ENCODE measurements at places on chromosomes 16 and 17.
A peak's percentile ranks its signal among the peaks of the same experiment; 100 is the strongest.

DNA sequence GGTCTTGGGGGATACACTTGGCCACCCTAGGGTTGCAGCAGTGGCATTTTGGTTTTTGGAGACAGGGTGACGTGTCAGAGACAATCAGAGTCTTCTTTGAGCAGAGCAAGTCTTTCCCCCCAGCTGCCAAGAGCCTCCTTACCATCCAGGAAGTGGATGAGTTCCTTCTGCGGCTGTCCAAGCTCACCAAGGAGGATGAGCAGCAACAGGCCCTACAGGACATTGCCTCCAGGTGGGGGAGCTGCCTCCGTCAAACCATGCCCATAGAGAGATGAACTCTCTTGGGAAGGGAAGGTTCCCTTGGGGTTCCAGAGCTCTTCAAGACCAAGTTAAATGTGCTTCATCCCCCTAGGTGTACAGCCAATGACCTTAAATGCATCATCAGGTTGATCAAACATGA lies 11.3 kb downstream of the LIG3 start:
- no peak for DNase-seq

GRCh38 chr16:89314357-89314756 lies 96.9 kb downstream of the ZNF778 start:
- peak; percentile 44 for DNase-seq

DNA sequence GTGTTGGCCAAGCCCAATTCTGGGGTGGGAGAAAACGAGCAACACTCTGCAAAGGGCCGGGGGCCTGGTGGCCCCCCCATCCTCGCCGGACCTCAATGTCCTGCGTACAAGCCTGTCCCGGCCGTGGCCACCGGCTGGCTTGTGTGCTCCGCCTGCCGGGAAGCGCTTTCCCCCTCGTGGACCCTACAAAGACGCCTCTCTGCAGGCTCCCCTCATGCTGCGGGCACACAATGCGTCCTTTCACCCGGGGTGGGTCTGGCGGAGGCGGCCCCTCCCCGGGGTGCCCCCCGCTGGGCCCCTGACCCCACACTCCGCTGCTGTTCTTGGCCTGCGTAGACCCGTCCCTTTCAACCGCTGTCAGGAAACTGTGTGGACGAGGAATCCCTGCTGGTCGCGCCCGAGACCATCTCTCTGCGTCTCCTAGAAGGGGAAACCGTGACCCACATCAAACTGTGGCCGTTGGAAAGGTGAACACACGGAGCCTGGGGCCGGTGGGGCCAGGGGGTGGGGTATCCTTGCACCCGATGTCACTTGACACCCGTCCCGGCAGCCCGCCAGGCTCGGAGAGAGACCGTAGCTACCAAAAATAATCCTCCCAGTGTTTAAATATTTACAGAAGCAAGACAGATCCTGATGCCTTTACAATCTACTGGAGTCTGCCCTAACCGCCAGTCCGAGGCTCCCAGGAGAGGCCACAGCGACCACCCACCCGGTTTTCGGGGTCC lies 43.6 kb downstream of the TBC1D16 start:
- peak; percentile 15 for DNase-seq

DNA sequence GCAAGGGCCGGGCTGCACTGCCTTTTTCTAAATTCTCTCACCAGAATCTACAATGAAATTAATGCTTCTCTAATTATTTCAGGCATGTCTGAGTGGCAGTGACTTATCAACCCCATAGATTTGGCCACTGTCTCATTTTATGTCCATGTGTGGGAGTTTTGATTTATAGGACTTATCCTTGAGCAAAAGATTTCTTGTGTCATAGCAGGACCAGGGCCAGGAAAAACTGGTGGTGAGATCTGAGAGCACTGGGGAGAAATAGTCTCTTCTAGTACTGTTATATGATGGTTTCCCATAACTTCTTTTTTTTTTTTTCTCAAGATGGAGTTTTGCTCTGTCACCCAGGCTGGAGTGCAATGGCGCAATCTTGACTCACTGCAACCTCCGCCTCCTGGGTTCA lies 1.5 kb upstream of the KRT23 start:
- no peak for DNase-seq

DNA sequence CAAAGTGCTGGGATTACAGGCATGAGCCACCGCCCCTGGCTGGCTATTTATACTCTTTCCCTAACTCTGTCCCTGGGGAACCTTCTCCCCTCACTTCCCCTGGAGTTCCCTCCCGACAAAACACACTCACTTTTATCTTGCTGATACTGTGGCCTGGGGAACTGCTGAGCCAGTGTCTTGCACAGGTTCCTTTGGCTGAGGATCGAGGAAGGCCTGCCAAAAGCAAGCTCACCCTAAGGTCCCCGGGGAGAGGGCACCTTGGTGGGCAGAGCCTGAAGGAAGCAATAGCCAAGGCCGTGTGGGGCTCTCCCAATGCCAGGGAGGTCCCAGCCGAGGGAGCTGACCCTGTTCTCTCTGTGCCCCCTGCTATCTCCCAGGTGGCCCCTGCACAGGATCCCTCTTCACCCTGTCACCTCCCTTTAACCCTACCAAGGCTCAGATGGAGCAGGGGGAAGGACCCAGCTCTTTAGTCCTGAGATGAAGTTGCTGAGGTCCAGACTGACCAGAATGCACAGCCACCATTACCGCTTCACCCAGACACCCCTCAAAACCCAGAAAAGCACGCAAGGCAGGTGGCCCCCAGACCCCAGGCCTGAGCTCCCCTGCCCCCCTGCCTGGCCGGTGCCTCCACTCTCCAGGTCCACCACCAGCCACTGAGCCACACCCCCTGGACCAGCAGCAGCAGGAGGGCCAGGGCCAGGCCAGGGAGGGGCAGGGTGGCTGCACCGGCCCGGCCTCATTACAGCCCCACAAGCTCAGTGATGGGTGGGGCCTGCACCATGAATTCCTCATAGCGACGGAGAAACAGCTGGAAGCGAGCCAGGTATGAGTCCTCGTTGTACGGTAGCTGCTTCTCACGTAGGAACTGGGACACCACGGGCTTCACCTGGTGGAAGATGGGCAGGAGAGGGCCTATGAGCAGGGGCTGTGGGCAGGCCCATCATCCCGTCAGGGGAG lies 5.1 kb upstream of the FDXR start:
- DNase-seq: no peak

GRCh38 chr17:35460354-35460851 lies 11.8 kb upstream of the SLFN13 start:
- DNase-seq: peak; percentile 39

DNA sequence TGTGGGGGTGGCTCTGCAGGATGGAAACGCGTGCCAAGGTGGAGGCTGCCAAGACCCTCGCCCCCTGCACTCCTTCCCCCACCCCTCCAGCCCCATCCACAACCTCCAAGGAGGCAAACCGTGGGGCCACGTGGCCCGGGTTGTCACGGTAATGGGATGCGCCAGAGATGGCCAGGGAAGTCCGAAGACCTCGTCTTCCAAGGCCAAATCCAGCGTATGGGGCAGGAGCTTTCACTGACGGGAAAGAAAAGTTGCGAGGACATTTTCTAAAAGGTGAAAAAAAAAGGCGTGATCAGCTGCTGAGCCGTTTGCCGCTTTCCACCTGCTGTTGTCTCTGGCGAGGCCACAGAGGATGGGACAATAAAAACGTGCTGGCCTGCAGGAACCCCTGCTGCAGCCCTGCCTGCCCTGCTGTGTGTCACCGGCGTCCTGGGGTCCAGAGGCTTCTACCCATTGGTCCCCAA lies 28.3 kb upstream of the GSE1 start:
- DNase-seq: no peak

- no peak for DNase-seq
Measured at GRCh38 chr16:53370827-53371226, 63.4 kb upstream of the RBL2 start.

DNA sequence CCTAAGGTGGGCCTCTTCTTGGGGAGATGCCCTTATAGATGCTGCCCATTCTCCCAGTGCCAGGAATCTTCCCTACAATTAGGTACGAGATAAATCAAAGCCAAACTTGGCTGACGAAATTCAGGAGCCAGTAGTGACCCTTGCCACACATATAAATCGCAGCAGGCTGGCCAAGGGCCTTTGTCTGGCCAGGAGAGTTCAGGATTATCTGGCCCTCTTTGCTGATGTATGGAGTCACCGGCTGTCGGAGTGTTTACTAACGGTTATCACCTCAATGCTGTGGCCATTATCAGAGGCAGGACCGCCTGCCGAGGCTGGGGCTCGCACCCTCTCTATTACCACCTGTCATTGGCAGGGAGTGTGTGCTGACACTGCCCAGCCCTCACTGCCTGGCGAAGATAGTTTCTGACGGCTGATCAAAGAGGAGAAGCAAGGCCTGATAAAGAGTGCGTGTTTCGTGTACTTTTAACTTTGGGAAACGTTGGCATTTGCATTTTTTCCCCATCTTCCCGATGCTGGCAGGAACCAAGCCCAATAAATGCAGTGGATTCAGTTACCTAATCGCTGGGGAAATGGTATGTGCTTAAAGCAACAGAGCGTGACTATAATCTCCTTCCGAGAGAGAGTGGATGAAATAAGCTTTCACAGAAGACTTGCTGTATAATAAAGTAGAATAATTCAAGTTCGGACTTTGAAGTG lies 32.8 kb upstream of the TBX2 start:
- no peak for DNase-seq

DNA sequence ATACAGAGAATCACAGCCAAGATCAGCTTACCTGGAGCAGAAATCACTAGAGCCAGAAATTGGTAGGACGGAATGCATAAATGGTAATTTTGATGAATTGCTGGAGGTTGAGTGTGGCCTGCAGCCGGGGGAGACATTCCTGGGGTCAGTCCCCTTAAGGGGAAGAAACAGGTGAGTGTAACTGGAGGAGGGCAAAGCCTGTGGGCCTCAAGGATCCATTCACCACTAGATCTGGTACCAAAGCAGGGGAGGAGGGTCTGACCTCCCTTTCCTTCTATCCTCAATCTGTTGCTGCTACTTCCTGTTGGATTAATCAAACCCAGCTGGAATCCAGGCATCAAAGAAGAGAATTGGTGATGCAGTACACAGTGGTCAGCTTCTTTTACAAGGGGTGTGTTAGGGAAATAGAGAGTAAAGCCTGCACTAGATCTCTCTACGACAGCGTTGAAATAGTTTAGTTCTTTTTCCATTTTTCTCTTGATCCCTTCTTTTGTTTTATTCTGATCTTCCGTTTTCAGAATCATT lies 8.6 kb upstream of the ABCA9 start:
- DNase-seq: no peak

- DNase-seq: no peak
Measured at GRCh38 chr17:72514891-72515290, 394.1 kb downstream of the SOX9 start.

- no peak for DNase-seq
Measured at GRCh38 chr16:86680661-86681030, 102.3 kb downstream of the FOXL1 start.

DNA sequence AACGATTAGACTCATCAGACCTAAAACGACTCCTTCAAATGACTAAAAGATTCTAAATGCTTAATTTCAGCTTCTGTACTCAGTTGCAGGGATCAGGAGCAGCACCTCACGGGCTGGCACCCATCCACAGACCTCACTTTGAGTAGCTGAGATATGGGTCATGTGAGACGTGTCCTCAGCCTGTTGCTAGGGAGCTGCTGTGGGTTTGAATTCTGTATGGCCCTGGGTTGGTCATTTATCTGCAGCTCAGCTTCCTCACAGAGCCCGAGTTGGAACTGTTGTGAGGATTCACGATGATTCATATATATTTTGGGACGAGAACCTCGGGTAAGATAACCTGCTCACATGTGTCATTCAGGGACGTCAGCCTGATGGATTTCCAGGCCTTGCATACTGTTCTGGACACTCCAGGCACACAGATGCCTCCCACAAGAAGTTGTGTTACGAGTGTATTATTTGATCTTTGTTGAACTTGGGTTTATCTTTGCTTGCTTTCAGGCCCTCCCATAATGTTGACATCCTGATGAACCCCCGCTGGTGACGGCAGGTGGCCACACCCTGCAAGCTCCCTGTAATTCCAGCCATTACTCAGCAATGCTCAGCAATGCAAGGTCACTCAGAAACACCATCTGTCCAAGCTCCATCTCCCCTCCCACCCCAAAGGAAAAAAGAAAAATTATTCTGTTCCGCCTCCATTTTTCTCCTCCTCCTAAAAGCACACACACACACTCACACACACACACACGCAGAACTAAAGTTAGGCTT lies 137.6 kb downstream of the RBFOX3 start:
- DNase-seq: no peak

DNA sequence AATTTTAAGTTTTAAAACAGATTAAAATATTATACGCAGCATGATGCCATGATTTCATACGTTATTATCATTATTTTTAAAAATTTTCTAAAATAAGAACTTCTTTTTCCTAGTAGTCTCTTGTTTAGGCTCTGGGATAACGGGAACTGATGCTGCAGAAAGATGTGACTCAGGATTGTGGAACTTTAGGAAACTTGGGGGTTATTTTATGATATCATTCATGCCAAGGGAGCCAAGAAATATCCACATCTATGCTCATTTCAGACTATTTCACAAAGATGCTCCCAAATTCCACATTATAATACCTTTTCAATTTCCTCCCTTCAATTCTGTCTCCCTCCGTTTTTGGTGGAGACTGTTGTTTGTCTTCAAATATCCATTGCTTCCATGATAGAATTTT lies 236.4 kb downstream of the HS3ST3A1 start:
- no peak for DNase-seq

DNA sequence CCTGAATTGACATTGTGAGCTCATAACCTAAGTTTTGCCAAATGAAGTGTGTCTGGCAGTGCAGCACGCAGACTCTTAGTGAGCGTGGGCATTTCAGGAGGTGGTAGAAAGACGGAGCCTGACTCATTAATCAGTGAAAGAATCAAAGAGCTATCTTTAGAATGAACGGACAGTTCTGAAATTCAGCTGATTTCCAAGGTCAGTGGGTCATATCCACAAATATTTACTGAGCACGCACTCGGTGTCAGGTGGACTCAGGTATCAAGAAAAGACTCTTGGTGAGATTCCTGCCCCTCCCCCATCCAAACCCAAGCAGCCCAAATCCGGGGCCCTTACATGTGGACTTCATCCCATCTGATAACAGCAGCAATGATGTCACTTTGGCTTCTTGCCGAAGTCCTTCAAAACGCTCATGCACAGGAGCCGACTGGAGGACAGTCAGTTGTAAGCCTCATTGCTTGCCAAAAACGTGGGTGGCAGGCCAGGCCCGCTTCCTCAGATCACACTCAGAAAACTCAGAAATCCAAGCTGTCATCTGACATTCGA lies 185.8 kb downstream of the HS3ST3A1 start:
- DNase-seq: no peak

GRCh38 chr16:2820836-2821486 lies 3.9 kb downstream of the PRSS21 start:
- DNase-seq: no peak

GRCh38 chr16:8682551-8683259 lies 8.3 kb downstream of the ABAT start:
- DNase-seq: no peak

GRCh38 chr16:78929841-78930240 lies 670.7 kb downstream of the MAF start:
- DNase-seq: no peak

DNA sequence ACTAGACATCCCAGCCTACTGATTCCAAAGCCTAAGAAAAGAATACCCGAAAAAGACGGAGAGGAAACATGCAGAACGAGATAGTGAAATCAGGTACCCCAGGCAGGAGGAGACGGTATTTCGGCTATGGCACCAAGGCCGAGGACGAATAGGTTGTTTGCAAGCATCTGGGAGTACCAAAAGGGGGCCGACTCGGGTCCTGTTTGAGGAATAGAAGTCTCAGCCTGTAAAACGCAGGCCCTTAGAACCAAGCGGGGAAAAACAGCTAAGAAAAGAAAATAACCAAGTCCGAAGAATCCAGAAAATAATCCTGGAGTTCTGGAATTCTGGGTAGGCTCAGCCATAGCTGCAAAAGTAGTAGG lies 537 bp downstream of the SLC35B1 start:
- peak; percentile 37 for DNase-seq

All from stimulated activated CD4-positive, alpha-beta T cell treated with anti-CD3 and anti-CD28 coated beads, Interleukin-4, amount 100 ng/mL, for 1 hour (primary cell).